ENCODE measurements at places on chromosomes 11 and 22.

- DNase-seq, result no peak
These were observed 52.1 kb downstream of the STIM1 start for GRCh38 chr11:3907590-3907989.

GRCh38 chr11:3095712-3096361 is 38.6 kb upstream of the CARS1 start:
- DNase-seq, result no peak

DNA sequence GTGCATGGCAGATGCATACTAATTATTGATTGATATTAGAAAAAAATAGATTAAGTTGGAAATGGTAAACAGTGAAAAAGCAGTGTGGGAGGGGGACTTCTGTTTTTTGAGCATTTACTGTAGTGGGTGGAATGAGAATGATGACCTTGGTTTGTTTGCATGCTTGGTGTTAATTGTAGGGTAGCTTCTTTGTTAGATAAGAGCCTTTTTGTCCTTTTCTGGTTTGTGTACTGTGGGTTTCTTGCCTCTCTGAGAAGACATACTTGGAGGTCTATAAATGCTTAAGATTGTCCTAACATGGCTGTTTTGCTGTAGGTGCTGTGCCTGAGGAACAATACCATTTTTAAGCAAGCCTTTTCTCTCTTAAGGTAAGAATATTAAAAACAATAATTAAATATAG is 17.0 kb downstream of the MRPL48 start:
- no peak for DNase-seq

- no peak for DNase-seq
These were observed 600 bp upstream of the ESAM start for GRCh38 chr11:124762624-124763155.

DNA sequence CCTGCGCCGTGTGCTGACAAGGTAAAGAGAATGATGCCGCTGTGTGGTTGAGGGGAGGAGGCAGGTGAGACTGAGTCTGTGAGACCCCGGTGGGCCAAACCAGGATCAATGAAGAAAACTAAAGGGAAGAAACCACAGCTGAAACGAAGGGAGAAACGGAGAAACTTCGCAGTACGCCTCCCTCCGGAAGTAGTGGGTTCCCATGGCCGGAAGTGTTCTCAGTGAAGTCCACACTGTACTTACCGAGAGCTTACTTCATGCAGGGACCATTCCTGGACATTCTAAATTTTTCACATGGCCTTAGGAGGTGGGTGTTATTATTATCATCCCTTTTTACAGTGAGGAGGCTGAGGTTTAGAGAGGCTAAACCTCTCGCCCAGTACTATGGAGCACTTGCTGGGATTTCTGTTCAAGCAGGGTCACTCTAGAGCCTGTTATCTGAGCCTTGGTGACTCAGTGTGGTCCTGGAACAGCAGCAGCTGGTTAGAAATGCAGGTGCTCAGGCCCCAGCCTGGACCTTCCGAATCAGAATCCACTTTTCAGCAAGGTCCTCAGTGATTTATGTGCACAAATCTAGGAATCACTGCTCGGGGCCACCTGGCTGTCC is 17.9 kb downstream of the CD5 start:
- DNase-seq, result no peak

All from hematopoietic multipotent progenitor cell treated with erythropoietin and hydrocortisone succinate and interleukin-3 and kit ligand, for 17 days (in vitro differentiated cells).